Astrocyte of the hippocampus (primary cell): ENCODE measurements at places on chromosomes 4 and X.
A peak's percentile ranks its signal among the peaks of the same experiment; 100 is the strongest.

DNA sequence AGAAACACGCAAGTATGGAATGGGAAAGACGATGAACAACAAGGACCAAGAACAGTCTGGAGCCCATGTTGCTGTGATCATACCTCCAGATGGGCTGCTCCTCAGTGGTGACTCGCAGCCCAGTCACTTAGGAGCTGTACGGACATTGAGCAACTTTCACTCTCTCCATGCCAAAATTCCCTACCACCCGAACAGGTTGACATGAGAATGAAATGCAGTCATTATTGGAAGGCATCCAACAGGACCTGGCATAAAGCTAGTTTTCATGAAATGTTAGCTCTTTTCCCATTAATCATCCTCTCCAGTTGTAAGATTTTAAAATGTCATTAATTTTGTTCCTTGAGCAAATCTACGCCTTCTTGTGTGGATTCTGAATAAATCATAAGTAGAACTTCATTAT, 82.7 kb upstream of the GPM6B start:
- peak; percentile 89 for DNase-seq

DNA sequence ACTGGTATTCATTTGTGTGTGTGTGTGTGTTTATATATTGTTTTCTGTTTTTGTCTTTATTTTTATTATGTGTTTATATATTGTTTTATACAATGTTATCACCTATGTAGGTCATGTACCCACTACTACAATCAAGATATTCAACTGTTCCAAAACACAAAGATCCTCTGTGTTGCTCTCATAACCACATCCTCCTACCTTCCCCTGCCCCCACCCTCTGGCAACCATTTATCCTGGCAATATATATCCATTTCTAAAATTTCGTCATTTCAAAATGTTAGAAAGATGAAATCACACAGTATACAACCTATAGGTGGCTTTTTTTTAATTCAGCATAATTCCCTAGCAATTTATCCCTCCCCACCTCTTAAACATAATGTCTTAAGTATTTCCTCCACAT, 18.8 kb upstream of the RPL34 start:
- no peak for DNase-seq

- DNase-seq = peak; percentile 54
Measured at GRCh38 chrX:13750204-13750603, 15.7 kb downstream of the OFD1 start.

DNA sequence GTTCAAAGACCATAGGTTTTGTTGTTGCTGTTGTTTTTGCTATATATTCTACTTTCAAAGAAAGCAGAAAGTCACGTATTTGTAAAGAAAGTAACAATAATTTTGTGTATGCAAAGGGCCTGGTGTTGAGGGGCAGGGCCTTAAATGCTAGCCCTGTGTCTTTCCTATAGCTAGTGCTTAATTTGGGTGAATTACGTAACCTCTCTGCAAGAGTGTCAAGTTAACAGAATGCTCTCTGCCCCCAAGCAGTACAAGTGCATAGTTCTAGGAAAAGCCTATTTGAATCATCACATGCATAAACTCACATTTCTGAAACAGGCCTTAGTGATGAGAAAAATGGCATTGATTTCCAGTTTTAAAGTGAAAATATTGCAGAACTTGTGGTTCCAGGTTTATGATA, 663.6 kb downstream of the STIM2 start:
- DNase-seq = no peak

- peak; percentile 35 for DNase-seq
Measured at GRCh38 chr4:3440979-3441500, 728 bp upstream of the HGFAC start.

GRCh38 chrX:110734894-110735541, 60.6 kb downstream of the CHRDL1 start:
- DNase-seq = peak; percentile 56

DNA sequence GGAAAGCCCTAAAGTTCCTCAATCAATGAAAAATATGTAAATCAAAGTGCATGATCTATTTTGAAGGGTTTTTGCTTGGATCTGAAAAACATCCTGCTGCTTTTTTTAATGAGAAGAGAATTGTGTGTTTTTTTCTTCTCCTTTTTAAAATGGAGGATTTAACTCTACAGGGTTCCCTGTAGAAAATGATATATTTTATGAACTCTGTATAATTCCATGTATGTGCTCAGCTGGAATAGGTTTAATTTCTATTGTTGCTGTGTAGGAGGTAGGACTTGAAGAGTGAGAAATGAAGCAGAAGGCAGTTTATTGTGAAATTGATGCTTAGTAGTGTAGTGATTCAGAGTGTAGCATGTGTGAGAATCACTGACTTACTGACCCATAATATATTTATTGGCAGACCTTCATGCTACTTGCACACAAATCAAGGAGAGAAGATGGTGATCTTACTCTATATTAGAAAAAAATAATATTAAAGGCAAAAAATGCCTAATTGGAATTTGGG, 286.8 kb upstream of the FSTL5 start:
- no peak for DNase-seq

DNA sequence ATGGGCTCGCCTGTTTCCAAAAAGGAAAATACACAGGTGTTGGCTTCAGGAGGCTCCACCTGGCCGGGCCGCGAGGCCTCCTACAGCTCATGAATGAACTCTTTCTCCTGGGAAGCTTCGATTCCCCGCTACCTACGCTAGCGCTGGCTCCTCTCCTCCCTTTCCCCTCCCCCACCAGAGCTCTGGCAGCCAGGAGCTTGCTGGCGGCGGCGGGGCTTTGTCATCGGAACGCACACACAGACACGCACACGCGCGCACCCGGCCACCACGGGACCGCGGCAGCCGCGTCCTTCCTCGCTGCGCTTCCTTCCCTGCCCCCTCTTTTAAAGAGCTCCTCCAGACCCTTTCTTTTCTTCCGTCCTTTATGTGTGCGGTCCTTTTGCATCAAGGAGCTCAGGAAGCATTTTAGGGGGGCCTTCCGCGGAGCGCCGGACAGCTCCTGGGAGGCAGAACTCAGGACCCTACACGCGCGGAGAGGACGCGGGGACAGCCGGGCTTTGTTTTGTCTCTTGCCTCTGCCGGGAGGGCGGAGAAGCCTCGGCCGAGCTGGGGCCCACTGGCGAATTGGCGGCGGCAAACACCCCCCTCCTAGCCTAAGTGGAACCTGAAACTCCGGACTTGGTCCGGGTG, 70.2 kb upstream of the BCOR start:
- peak; percentile 49 for DNase-seq

GRCh38 chr4:46274717-46275116, 115.2 kb downstream of the GABRA2 start:
- DNase-seq = peak; percentile 4

GRCh38 chr4:151206241-151207005, 70.5 kb upstream of the PRSS48 start:
- DNase-seq = no peak

DNA sequence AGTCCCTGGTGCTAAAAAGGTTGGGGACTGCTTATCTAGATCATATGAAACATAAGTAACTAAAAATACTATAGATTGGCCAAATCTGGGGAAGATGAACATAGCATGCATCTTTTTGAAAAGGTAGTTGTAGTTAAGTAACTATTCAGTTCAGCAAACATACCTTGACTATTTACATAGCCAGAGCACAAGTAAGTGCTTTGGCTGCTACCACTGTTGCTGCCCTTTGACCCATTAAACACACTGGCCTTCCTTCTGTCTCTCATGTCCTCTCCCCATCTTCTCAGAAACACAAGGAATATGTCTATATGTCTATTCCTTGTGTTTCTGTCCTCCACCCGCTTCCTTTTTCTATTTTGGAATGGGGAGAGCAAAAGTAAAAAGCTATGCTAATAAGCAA, 87.9 kb upstream of the SPRY1 start:
- DNase-seq = no peak

DNA sequence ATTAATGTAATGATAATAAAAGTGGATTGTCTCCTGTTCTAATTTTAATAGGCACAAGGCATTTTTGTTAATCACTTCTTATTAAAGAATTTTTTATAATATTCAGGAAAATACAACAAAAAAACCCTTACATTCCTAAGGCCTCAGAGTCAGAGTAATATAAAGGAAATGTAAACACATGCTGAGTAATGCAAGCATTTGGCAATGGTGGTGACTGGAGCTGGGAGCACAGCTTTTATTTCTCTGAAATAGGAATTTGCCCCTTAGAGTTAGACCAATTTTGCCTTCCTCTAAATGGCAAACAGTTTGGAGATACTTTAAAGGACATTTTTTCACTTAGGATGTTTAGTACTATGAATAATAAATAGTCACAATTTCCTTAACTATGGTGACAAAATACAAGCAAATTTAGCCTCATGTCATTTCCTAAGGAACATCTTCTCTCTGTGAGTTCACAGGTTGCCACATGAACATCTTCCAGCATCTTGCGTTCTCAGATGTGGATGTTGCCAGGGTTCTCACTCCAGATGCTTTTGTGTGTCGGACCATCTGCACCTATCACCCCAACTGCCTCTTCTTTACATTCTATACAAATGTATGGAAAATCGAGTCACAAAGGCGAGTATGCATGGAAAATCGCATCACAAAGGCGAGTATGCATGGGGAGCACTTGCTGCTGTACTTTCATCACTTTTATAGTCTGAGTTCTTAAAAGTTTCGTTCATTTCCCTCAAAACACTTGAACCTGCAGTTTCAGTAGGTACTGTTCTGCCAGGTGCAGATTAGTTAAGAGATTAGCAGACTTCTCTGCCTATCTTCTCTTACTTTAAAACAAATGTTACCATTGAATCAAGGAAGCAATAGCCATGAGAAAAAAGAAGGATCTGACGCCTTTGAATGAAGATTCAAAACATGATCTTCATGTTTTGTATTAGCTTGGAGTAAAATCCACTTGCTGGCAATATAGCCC, 15.9 kb upstream of the F11 start:
- DNase-seq = no peak

DNA sequence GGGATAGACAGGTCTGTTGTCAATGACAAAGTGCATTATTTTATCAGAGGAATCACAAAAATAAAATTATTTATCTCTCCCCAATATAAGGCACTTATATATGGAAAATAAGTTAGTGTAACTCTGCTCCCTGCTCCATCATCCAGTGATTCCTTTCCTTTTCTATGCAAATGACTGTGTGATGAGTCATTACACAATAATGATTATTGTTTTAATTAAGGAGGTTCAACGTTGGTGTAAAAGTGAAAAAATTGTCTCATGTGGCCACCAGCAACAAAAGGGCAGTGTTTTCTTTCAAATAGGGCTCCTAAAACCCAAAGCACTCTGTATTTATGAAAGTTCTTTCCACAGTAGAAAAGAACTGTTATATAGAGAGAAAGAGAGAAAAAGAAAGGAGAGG, 16.7 kb downstream of the SLC7A11 start:
- peak; percentile 23 for DNase-seq

DNA sequence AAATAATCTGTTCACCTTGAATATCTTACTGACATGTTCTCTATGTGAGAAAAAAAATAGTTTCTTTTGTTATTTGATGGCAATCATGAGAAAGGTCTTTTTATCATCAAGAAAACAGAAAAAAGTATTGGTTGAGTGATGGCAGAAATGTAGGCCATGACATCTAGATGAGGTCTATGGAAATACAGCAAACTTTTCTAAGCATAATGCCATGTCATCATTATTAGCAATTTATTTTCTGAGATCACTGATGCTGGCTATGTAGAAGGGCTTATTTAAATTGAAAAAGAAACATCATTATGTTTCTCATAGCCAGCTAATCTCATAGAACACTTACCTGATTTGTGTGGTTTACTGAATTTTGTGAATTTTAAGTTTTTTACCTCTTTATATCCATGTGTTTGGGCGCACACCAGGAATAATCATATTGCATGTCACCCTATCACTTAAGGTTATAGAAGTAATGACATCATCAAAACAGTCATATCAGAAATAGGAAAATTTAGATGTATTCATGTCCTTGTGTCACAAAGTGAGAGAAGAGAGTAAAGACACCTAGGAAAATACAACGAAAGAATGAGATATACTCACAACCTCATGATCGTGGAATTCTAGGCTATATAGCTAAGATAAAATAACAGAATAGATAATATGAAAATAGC, 22.4 kb downstream of the UGT2A3 start:
- no peak for DNase-seq

DNA sequence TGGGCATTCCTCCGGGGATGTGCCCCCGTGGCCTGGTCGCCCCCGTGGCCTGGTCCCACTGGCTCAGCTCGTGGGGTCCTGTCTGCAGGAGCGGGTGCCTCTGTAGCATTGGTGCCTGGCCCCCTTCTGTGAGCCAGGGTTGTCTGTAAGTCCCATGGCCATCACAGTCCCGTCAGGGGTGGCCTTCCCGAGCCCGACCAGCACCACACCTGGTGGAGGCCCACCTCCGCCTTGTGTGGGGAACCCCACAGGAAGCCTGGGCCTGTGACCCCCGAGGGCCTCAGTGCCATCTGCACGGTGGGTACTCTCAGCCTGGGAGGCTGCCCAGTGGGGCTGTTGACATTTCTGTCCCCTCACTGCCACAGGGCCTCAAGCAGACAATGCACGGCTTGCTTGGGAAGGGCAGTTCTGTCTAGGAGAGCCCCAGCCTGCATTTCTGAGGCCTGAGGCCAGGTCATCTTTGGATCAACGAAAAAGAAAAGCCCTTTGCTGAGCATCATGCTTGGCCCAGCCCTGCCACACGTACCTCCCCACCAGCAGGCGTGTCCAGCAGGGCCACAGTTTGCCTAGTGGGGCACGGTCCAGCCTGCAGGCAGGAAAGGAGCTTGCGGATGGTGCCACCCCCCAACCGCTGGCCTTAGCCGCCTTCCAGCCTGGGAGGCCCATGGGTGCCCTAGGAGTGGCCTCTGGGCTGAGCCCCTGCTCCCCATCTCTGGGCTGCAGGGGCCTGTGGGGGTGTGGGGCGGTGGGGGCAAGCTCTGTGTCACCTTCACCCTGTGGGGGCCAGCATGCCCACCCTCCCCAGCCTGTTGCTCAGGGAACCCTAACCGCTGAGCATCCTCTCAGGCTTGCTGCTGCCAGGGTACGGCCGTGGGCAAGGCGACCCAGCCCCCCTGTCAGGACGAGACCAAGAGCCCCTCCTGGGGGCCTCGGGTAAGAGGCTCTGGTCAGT, 23.2 kb downstream of the NKX1-1 start:
- DNase-seq = no peak

DNA sequence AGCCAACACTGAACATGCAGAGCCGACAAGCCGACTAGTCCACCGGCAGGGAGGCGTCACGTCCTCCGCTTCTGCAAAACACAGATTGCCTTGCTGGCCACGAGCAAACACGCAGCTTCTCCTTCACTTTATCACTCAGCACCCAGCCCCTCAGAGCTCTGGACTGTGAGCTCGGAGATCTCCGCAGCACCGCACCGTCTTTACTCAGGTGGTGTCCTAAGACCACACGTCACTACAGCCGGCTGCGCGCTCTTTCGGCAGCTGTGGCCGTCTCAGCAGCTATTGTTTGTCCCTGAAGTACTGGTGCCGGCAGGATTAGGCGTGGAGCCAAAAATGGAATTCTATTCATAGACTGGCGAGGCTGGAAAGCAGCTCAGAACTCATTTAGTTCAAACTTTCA, 72.0 kb downstream of the FAT1 start:
- DNase-seq = peak; percentile 85

- DNase-seq = peak; percentile 37
Measured at GRCh38 chr4:80125252-80126177, 52.5 kb upstream of the ANTXR2 start.
